ENCODE measurements at places on chromosomes 6 and 20.

GRCh38 chr6:169862892-169863525 lies 111.6 kb downstream of the ERMARD start:
- no peak for DNase-seq

- no peak for DNase-seq
Measured at GRCh38 chr20:3698591-3699001, 13.8 kb downstream of the SIGLEC1 start.

GRCh38 chr20:9609887-9610502 lies 95.6 kb downstream of the LAMP5 start:
- DNase-seq = peak; percentile 20

GRCh38 chr6:136780972-136781371 lies 11.3 kb downstream of the MAP3K5 start:
- no peak for DNase-seq

- peak; percentile 78 for DNase-seq
Measured at GRCh38 chr20:2751878-2752566, 48.4 kb downstream of the CPXM1 start.

DNA sequence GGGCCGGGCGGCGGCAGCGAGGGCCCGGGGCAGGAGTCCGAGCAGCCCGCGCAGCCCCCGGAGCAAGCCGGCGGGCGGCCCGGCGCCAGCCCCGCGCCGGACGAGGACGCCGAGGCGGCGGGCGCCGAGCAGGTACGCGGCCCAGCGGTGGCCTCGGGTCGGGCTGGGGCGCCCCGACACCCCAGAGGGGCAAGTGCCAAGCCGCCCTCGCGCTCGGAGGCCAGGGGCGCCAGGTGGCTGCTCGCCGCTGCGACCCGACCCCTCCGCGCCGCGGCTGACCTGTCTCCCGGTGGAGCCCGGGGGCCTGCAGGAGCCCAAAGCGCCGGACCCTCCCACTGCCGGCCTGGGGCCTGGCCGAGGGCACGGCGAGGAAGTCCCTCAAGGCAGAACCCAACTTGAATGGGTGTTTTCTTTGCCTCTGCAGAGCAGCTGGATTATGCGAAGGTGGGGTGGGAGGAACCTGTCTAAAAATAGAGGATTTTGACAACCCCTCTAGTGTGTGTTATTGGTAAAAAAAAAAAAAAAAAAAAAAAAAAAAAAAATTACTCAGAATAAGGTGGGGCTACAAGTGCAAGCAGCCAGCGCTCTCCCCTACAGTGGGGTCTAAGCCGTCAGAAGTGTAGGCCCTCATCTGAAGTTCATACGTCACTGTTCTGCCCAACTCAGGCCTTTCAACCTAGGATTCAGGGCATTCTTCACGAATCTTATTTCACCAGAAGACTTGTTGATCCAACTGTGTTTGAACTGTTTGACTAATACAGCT lies 609 bp downstream of the OGFRL1 start:
- DNase-seq = peak; percentile 44

- DNase-seq = no peak
Measured at GRCh38 chr6:161130541-161130940, 139.0 kb downstream of the MAP3K4 start.

GRCh38 chr6:158775832-158776231 lies 43.3 kb downstream of the EZR start:
- no peak for DNase-seq

DNA sequence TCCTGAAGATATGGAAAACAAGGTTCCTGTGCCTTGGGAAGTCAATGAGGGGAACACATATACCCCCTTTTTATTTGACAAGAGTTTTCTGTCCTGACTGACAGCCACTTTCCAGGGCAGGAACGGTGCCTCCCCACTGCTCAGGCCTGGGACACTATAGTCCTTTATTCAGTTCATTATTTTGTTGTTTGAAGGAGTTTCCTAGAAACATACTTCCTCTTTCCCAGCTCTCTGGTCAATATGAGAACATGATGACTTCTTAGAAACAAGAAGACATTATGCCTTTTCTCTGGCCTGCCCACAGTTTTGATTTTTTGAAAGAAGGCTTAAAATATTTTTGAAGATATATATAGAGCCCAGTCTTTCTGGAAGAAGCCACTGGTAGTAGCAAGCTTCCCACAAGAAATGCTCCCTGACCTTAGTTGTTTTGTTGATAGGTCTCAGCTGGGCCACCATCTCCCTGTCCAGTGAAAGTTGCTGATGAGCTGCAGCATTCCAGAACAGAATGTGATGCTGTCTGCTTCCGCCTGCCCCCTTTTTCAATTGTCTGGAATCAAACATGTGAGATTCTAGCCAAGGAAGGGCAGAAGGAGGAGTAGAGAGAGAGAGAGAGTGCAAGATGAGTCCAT lies 350.0 kb upstream of the PRND start:
- DNase-seq = no peak

GRCh38 chr6:148959008-148959407 lies 212.2 kb downstream of the UST start:
- no peak for DNase-seq

DNA sequence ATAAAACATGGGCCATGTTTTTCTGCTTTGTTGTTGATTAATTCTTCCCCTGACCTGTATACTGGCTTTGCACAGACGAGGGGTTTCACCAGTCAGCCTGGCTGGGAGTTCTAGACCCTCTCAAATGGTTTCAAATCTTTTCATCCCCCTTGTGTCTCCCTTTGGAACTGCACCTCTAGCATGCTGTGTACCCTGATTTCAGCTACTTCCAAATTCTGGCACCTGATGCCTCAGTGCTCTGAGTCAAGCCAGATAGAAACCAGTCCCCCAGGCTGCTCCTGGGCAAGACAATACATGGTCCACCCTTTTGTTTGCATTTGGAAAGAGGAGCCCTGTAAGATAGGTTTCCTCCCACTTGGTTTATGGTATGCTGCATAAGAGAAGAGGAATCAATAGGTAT lies 290.2 kb downstream of the BTBD3 start:
- peak; percentile 35 for DNase-seq

GRCh38 chr6:7920425-7920824 lies 9.8 kb upstream of the TXNDC5 start:
- no peak for DNase-seq

- peak; percentile 45 for DNase-seq
Measured at GRCh38 chr20:21102603-21103311, 3.4 kb downstream of the LINC00237 start.

GRCh38 chr6:11711984-11712711 lies 66.5 kb downstream of the ADTRP start:
- no peak for DNase-seq

DNA sequence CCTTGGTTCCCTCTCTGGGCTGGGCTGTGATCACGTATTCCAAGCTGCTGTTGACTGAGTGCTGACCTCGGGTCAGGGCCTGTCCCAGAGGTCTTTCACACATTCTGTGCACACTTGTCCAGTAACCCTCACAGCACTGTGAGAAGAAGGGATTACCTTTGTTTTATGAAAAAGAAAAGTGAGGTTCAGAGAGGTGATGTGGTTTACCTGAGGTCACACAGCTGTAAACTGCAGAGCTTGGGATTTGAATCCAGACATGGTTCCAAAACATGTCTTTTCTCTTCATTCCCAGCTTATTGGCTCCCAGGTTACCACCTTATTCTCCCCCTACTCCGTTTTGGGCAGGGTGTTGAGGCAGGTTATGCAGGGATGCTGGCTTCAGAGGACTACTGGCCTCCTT lies 28.4 kb upstream of the CDH22 start:
- DNase-seq = no peak

- DNase-seq = no peak
Measured at GRCh38 chr6:12232339-12232738, 57.8 kb upstream of the EDN1 start.

DNA sequence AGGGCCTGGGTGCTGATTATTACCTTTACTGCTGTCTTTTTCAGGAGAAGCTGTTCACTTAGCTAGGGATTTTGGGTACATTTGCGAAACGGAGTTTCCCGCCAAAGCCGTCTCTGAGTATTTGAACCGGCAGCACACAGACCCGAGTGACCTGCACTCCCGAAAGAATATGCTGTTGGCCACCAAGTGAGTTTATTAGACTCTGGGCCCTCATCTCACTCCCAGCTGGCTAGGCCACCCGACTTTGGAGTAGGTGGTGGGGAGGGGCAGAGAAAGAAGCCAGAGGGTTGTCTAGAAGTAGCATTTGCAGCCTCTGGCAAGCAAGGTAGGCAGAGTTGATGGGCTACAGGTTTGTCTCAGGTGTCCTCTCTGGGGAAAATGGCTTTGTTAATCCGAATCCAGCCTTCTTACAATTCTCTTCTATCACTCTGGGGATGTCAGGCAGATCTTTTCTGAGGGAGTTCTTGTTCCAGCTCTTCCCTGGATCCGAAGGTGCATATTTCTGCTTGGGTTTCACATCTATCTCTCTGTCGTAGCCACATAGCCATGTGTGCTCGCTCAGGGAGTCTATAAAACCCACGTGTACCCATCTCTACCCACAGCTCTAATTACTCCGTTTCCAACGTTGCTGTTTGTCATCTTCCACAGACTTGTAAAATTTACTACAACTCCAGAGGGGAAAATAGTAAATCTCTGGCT lies 21.6 kb downstream of the TFAP2B start:
- DNase-seq = no peak

DNA sequence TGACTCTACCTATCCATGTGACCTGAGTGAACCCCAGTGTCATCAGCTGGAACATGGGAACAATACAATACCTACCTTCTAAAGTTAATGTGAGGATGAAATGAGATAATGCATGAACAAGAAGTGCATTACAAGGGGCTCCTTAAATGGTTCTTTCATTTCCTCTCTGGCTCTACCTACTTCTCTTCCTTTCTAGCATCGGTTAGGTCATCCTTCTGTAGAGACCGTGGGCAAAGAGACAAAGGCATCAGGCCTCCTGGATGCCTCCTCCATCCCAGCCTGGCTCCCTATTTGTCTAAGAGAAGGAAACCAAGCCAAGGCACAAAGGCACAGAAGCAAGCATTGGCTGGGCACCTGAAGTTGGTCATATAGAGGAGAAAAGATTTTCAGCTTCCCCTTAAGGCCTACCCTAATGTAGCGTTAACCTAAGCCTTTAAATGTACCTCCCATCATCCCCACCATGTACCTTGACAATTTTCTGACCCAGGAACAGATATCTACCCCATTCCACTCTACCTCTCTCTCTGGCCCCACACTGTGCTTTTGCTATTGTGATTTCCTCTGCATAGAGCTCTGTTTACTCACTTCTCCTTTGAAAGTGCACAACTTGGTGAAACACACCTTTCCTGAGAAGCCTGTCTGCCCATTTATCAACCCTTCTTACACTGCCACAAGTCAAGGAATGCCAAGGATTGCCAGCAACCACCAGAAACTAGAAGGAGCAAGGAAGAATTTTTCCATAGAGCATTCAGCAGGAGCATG lies 86.6 kb downstream of the GCLC start:
- no peak for DNase-seq

All from AG08396 (cell line).